ENCODE measurements at places on chromosomes 2 and 18.

GRCh38 chr2:211881449-211881848, 657.2 kb downstream of the ERBB4 start:
- no peak for DNase-seq

- DNase-seq = no peak
Measured at GRCh38 chr2:215431290-215431689, 4.6 kb downstream of the FN1 start.

GRCh38 chr2:123073956-123074355, 951.1 kb upstream of the CNTNAP5 start:
- DNase-seq = no peak

- no peak for DNase-seq
Measured at GRCh38 chr2:33022989-33023727, 76.4 kb downstream of the LTBP1 start.

DNA sequence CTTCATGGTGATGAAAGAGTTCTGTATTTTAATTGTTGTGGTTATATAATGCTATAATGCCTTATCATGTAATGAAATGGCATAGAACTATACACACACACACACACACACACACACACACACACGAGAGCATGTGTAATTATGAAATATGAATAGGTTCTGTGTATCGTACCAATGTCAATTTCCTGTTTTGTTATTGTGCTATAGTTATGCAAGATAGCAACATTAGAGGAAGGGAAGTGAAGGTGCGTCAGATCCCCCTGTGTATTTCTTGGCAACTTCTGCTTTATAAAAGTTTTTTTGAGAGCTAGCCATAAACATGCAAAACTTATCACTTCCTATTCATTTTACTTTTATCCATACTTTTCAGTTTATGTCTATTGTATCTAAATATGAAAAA, 60.7 kb upstream of the ARHGAP15 start:
- no peak for DNase-seq

GRCh38 chr2:207765547-207765946, 4.2 kb downstream of the FZD5 start:
- no peak for DNase-seq

DNA sequence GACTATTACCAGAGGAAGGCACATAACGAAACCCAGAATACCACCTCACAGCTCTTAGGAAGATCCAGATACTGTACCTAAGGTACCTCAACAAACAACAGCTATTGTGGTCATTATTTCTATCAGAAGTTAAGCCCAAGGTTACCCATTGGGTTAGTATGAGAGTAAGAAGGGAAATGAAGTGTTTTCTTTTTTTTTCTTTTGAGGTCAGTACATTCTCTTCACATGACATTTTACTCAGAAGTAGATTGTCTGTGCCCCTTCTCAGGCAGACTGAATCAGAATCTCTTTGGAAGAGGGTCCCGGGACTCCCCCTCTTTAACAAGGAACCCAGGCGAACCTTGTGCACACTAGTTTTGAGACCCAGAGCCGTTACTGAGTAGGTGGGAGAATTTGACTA, 233.7 kb upstream of the CXCR4 start:
- no peak for DNase-seq

DNA sequence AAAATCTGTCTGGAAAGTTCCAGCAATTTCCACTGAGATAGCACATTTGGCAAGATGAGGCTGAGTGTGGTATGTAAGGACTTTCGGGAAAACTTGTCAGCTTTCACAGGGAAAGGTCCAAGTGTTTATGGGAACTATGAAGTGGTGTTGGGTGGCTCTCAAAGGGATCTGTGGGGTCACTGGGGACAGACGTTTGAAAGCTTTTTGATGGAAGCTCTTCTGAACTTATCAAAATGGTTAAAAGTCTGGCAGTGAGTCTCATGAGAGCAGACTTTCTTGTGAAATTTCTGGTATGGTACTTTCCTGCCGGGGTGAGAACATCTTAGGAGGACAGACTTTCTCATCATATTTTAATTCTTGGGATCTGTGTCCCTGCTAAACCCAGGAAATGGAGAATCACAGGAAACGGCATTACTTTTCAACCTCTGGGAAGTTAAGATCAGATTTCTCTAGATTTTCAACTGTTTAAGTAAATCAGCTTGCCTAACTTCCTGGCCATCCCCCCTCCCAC, 546.3 kb upstream of the ZEB2 start:
- DNase-seq = no peak

DNA sequence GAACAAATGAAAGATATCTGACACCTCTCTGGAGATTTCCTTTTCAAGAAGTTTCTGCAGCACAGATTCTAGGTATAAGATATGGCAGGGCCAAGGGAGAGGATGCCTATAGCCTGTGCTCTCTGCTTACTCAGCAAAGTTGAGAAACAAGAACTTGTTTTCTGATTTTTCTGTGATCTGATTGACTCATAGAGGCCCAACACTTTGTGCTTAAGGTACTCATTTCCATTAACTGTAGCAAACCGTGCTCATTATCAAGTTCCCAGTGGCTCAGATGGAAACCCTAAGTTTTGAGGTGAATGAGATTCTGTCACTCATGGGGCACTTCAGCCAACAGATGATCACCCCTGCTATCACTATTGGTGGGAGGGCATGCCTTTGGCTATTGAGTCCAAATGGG, 124.3 kb downstream of the SP100 start:
- no peak for DNase-seq

GRCh38 chr2:168935810-168936581, 34.9 kb downstream of the G6PC2 start:
- DNase-seq = no peak

DNA sequence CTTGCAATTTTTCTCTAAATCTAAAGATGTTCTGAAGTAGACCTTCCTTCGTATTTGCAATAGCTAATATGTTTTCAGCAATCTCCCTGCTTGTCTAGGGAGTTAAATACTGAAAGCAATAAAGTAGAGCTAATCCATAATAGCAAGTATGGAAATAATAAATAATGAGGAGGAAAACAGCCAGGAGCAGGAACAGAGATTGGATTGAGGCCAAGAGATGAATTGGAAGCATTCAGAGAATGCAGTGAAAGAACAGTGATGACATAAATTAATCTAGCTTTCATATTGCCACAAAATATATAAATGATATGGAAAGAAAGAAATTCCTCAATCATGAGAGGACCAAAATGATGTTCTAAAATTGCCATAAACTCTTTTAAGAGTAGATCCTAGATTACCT, 679.7 kb downstream of the METTL4 start:
- DNase-seq = no peak

DNA sequence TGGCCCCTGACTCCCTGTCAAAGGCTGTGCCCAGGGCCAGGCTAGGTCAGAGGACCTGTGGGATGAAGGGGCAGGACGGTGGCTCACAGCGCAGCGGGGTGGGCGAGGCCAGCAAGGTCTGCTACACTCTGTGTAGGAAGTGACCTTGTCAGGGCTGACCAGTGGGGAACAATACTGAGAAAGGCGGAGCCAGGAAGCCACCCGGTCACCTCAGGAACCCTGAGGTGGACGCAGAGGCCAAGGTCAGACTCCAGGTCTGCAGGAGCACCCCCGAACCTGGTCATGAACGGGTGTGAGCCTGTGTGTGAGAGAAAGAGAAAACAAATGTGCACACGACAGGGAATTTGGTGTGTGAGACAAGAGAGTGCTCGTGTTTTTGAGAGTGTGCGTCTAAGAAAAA, 72.3 kb downstream of the SMAD7 start:
- DNase-seq = no peak

DNA sequence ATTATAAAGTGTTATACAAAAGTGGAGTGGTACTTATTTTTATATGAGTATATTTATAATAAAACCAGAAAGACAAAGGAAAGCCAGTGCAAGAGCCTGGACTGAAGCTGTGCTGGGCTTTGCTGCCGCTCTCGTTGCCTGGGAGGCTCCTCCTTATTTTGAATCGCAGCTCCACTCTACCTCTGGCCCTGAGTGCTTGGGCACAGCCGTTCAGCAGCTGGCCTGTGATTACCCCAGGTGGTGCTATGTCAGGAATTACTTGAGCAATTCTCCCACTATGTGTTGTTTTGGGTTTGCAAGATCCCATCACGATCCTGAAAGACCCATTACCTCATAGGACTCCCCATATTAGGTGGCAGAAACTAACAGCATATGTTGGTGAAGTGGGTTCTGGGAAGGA, 53.0 kb upstream of the LCLAT1 start:
- DNase-seq = no peak

DNA sequence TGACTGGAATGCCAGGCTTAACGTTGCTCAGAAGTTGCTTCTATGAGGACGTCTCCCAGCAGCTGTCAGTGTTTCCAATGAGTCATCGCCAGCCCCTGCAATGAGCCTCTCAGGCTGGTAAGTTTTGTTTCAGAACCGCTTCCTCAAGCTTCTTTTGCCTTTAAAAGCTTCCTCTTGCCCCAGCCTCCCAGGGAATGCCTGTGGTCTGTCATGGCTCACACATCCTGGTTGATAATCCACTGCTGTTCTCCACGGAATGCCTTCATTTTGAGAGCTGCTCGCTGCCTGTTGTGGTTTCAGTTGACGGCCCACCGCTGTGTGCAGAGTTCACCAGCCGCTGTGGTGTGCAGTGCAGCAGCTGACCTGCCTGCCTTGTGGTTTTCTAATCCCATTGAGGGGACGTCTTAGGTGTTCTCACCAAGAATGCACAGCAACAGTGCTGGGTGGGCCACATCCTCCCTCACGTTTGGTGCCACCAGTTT, 96.4 kb downstream of the RTP5 start:
- DNase-seq = peak; percentile 25

GRCh38 chr2:105738658-105739241, 6.0 kb upstream of the NCK2 start:
- no peak for DNase-seq

GRCh38 chr2:86054535-86055082, 51.1 kb downstream of the POLR1A start:
- DNase-seq = no peak

GRCh38 chr2:40405465-40405864, 46.4 kb downstream of the SLC8A1 start:
- DNase-seq = no peak

Data from stimulated activated CD4-positive, alpha-beta T cell treated with anti-CD3 and anti-CD28 coated beads, TNF-alpha, amount 100 ng/mL, for 1 hour (primary cell).